Peyer's patch (tissue), 4 donors: ENCODE measurements at places on chromosomes 6 and 20.

- no peak for DNase-seq
These were observed 560.4 kb downstream of the CD109 start for GRCh38 chr6:74256381-74256780.

DNA sequence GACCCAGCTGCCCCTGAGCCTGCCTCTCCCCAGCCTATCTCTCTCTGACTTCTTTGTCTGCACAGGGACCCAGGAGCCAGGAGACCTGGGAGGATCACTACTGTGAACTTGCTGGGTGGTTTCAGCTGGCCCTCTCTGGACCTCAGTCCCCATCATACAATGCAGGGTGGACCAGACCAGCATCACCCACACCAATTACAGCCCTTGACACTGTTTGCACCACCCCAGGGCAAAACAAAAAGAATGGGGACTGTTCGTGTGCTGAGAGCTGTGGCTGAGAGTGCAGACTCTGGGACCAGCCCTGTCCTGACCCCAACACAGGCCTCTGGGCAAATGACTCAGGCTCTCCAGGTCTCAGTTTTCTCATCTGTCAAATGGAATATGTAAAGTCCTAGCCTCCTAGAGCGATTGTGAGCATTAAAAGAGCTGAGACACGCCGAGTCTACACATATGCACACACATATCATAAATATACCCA is 25.4 kb downstream of the PTGIS start:
- no peak for DNase-seq

DNA sequence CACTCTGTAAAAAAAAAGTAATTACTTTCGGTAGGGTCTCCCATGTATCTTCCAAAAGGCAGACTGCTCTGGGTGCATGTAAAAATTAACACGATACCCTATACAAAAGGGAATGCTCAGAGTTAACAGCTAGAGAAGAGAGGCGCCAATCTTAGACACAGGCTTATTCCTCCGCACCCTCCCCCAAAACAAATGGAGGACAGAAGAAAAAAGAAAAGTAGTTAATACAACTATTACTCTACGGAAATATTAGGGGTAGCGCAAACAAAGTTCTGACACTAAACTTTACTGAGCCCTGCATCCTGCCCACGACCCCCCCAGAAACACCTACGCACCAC is 331 bp upstream of the UFL1 start:
- no peak for DNase-seq

- no peak for DNase-seq
These were observed 1.3 kb downstream of the MYL9 start for GRCh38 chr20:36542516-36543183.

DNA sequence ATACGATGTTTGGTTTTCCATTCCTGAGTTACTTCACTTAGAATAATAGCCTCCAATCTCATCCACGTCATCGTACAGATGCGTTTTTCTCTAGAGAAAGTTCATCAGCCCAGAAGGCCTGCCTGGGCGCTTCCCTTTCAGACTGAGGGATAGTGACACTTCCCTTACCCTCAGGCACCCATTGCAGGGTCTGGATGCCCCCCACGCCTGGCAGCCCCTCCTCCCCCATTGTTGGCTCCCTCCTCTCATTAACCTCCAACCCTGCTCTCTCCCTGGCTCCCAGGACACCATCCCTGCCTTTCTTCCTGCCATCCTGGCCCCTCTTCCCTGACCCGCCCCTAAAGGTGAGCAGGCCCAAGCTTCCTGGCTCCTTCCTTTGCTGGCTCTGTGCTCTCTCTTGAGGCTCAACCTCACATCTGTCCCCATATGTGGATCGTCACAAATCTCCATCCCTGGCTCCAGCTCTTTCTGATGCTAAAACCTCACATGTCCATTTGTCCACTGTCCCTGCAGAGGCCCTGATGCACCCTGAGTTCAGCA is 145.2 kb downstream of the SYCP2 start:
- DNase-seq: no peak

DNA sequence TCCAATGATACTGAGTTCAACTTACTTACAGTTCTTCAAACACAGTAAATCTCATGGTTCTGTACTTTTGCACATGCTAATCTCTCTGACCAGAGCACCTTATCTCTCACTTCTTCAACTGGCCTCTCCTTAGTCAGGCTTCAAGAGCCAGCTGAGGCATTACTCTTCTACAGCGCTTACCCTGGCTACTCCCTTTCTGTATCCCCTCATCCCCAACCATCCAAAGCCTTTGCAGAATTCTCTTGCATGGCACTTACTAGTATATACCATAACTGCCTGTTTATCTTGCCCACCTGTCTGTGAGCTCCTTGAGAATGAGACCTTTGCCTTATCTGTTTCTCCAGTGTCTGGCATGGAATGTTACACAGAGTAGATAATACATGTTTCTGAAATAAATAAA is 49.2 kb downstream of the SESN1 start:
- DNase-seq: no peak

DNA sequence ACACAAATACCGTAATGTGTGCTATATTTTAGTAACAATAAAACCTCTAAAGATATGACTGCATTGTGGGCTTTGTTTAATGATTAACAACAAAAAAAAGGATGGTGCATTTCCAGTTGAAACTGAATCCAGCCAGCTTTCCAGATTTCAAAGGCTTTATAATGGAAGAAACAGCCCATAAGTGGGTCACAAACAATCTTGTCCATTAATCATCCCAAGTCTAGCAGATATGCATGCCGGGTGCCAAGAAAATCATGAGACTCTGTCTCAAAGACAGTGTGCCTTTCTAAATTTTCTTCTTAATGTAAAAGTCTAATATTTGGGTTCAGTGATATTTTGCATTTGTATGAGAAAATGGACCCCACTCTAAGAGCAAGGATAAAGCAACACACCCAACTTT is 20.6 kb upstream of the LAMP5 start:
- no peak for DNase-seq

DNA sequence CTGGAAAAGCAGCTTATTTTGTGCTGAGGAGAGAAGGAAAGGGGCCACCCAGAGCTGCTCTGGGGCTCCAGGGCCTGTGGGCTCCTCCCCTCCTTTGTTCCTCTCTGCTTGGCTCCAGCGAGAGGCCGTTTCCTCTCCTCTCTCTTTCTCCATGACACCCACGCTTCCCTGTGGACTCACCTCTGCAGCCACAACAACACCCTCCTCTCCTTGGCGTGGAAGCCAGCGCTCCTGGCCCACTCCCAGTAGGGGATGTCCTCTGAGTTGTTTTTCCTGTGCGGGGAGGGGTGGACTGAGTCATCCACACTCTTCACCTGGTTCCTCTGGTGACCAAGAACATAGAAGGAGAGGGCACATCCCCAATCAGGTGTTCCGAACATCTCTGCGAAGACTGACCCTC is 4.9 kb upstream of the CDSN start:
- no peak for DNase-seq

DNA sequence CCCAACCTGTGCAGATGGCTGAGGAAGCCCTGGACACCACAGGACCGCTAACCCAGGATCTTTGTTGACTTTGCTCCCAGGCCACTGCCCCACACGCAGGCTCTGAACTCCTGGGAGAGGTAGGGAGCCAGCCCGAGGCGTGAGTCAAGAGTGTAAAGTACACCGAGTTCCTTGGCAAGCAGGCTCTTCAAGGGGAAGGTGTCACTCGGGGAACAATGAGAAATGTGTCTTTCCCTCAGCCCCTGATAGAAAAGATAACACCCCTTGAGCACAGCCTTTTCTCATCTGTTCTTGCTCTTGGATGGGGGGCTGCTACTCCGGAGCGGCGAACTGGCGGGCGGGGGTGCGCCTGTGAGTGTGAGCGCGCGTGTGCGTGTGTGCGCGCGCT is 472 bp upstream of the EDN3 start:
- peak; percentile 88 for DNase-seq

- no peak for DNase-seq
These were observed 59.9 kb downstream of the ANKEF1 start for GRCh38 chr20:10094566-10095173.

DNA sequence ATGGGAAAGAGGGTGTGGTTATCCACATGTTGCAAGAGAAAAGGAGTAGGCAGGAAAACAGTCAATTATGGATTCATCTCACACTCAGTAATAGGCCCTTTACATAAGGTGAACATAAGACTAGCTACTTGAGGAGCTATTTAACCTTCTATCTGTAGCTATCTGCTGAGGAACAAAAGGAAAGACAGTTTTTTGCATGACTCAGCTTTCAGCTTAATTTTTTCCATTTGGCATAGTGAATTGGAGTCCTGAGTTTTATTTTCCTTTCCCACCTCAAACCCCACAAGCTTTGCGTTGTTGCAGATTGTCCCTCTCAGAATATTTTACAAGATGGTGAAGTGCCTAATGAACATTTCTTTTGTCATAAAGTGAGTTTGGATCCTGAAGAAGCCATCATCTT is 32.4 kb downstream of the UBD start:
- DNase-seq: no peak

DNA sequence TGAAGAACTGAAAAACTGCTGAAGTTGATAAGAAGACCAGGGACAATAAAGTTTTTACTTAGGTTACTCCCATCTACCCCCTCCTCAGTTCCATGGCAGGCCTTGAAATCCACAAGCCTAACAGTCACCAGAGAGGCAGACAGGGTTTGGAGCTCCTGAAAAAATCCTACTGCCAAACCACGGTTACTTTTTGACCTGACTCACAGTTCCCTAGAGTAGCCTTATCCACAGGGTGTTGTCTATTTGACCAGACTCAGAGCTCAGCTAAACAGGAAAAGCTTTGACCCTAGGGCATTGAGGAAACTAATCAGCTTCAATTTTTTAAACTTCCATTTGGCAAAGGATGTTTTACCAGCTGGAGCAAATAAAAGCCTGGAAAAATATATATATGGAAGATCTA is 257.7 kb upstream of the NT5E start:
- DNase-seq: no peak

GRCh38 chr20:24870881-24871280 is 78.2 kb upstream of the CST7 start:
- DNase-seq: no peak

- DNase-seq: no peak
These were observed 16.6 kb upstream of the PCMTD2 start for GRCh38 chr20:64238851-64239387.

DNA sequence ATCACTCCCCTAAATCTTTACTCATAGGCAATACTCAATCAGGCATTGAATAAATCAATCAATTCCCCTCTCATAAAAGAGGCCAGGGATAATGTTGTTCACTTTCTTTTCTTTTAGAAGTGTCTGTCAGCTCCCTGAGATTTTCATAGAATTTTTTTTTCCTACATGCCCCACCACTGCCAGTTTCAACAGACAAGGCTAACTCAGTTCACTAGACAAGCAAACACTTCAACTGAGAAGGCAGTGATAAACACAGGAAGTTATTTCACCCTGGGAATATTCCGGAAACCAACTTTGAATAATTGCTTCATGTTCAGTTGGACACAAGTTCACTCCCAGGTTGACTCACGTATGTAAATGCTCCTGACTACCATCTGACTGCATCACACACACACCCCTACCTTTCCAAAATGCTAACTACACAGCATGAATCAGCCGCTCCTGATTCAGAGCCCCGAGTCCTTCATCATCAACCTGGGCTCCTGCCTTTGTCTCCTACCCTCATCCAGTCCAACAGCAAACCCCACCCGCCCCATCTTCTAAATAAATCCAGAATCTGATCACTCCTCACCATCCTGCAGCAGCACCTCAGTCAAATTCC is 143.9 kb downstream of the BCAS1 start:
- DNase-seq: peak; percentile 65

GRCh38 chr20:15710636-15711035 is 862.6 kb downstream of the KIF16B start:
- no peak for DNase-seq

- no peak for DNase-seq
These were observed 64.2 kb downstream of the RBM38 start for GRCh38 chr20:57455386-57455785.

GRCh38 chr6:41502566-41502916 is 43.6 kb upstream of the FOXP4 start:
- DNase-seq: no peak

GRCh38 chr6:73823046-73823735 is 127.2 kb downstream of the CD109 start:
- DNase-seq: no peak

DNA sequence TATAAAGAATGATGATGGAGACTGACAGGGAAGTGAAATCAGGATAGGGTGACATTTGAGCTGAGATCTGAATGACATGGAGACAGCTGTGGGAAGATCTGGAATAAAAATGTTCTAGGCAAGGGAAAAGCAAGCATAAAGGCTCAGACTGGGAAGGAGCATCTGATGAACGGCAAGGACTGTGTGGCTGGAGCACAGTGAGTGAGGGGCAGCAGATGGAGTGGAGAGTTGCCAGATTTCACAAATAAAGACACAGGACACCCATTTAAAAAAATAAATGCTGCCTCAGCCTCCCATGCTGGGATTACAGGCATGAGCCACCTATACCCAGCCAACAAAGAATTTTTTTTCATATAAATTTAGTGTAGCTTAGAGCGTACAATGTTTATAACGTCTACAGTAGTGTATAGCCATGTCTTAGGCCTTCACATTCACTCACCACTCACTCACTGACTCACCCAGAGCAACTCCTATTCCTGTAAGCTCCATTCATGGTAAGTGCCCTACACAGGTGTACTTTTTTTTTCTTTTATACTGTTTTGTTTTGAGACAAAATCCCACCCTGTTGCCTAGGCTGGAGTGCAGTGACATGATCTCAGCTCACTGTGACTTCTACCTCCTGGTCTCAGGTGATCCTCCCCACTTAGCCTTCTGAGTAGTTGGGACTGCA is 2.4 kb upstream of the ZBTB24 start:
- no peak for DNase-seq

- DNase-seq: no peak
These were observed 103.5 kb downstream of the SAMD5 start for GRCh38 chr6:147611992-147612391.
